ENCODE measurements at places on chromosomes 12 and 14. TPM values are rescaled to one million over a fixed set of nuclear protein-coding genes. Genes with fewer than 3 reads are reported as not detected.

DNA sequence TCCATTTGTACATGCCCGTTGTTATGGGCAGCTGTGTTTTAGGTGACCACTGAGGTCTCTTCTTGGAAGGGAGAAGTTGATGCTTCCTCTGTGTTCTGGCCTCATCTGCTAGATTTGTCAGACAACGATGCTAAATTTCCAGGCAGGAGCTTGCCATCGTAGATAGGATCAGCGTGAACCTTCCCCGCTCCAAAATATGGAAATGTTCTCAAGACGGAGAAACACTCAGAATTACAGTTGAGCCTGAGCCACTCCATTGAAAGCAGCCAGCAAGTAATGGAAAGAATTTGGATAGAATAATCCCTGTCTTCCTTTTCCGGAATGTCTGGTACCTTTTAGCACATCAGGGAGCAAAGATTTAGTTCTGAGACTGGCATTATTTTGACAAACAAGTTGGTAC, 34.8 kb downstream of the TUNAR start:
- no peak for ATAC-seq

DNA sequence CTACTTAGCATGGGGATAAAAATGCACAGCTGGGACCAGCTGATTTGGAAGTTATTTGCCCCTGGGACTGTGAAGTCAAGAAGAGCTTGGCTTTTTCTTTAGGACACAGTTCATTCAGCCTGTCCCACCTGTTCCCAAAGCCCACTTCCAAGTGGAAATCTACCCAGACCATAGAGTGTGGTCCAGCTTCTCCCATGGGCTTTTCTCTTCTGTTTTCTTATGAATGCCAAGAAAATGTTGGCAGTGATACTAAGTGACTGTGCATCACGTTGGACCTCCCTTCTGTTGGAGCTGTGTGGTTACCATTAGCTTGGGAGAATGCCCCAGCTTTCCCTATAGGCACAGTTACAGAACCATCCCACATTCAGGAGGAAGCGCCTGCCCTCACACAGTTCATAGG, 89.4 kb downstream of the NT5DC3 start:
- no peak for ATAC-seq

- no peak for ATAC-seq
Observed at GRCh38 chr14:71103662-71104484, 196.6 kb downstream of the PCNX1 start.

- no peak for ATAC-seq
Observed at GRCh38 chr14:91067186-91067585, 6.7 kb upstream of the RPS6KA5 start.

- ATAC-seq, result no peak
Observed at GRCh38 chr12:12408265-12408690, 51.4 kb downstream of the BORCS5 start.

GRCh38 chr12:68106160-68106559, 53.4 kb downstream of the IFNG start:
- ATAC-seq, result no peak

DNA sequence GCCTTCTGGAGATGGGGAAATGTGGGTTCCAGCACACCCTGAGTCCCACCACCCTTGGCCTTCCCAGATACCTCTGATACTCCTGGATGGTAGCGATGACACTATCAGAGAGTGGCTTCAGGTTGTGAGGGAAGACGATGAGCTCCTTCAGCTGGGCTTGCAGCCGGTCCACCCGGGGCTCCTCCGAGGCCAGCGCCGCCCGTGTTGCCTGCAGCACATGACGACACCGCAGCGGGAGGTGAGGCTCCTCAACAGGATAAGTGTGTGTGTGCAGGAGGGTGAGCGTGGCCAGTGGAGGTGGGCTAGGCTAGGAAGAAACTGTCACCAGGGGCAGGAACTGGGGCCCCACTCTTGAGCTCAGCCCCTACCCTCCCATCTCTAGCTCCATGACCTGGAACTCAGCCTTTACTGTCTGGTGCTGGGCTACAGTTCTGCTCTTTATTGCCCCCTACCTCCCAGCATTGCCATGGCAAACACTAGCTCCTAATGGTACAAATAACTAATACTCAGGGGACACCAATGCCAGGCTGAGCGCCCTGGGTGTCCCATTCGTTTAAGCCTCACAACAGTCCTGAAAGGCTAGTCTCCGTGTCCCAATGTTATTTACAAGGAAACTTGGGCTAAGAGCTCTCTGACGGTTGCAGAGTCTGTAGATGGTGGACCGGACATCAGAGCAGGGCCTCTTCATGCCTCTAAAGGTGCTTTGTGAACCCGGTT, 64.1 kb downstream of the SYNE3 start:
- no peak for ATAC-seq

Gene HIGD1C
- total RNA-seq, result not detected

DNA sequence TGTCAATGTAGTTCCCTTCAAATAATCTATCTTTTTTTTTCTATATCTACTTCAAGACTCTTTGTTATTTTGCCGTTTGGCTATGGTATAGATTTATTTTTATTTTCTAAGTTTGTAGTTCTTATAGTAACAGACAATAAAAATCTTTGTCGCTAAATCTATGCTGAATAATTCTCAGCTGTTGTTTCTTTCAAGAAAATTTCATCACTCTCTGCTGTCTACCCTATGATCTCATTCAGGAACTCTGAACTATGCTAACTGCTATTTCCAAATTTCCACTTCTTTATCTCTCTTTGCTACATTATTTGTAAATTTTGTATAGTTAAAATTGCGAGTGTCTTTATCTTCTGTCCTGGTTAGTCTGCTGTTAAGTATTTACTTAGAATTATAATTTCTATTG, 353.6 kb downstream of the LRFN5 start:
- ATAC-seq, result no peak

DNA sequence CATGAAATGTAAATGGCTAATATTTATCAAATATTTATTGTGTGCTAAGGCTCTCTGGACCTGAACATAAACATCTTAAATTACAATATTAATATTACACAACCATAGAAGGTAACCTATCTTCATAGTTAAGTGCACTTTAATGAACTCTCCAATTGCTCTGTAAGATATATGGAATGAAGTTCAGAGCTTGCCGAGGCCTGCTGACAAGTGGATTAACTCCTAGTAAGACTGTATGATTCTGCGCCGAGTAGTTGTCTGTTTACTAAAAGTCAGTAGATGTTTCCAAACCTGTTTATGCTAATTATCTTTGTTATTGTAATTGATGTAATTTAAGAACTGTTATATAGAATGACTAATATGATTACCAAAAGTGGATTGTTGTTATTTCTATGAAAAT, 77.2 kb downstream of the PTPRR start:
- no peak for ATAC-seq

- ATAC-seq, result no peak
Observed at GRCh38 chr12:117854339-117855012, 114.3 kb downstream of the KSR2 start.

DNA sequence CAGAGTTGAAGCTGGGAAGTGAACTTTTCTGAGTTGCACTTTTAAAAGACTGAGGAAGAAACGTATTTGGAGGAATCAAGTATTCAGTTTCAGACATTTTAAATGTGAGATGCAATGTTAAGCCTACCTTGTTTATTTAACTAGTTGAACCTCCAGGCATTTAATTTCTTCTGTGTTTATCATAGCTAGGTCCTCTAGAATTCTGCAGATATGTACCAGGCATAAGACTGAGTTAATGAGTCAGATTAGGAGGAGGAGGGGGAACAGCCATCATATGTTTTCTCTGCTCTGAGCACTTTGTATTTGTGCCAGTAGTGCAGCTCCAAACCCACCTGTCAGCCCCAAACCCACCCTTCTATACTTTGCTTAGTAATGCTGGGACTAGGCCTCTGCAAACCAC, 16.4 kb upstream of the SAMD4A start:
- ATAC-seq, result no peak

- ATAC-seq, result no peak
Observed at GRCh38 chr14:91862417-91862816, 4.9 kb downstream of the TC2N start.

Gene LALBA
- not detected for total RNA-seq

- ATAC-seq, result no peak
Observed at GRCh38 chr14:30767624-30768023, 106.7 kb upstream of the COCH start.

Gene RESF1
- 48.9 TPM for total RNA-seq

Gene SLC17A8
- total RNA-seq, result not detected

- ATAC-seq, result peak; percentile 22
Observed at GRCh38 chr12:121515615-121516014, 65.2 kb downstream of the KDM2B start.

GRCh38 chr12:123171967-123172366, 21.1 kb upstream of the PITPNM2 start:
- no peak for ATAC-seq

GRCh38 chr12:58463051-58463450, 457.3 kb downstream of the LRIG3 start:
- ATAC-seq, result no peak

Gene TAPBPL
- 11.6 TPM for total RNA-seq

Gene TSPAN11
- total RNA-seq, result 7.0 TPM

DNA sequence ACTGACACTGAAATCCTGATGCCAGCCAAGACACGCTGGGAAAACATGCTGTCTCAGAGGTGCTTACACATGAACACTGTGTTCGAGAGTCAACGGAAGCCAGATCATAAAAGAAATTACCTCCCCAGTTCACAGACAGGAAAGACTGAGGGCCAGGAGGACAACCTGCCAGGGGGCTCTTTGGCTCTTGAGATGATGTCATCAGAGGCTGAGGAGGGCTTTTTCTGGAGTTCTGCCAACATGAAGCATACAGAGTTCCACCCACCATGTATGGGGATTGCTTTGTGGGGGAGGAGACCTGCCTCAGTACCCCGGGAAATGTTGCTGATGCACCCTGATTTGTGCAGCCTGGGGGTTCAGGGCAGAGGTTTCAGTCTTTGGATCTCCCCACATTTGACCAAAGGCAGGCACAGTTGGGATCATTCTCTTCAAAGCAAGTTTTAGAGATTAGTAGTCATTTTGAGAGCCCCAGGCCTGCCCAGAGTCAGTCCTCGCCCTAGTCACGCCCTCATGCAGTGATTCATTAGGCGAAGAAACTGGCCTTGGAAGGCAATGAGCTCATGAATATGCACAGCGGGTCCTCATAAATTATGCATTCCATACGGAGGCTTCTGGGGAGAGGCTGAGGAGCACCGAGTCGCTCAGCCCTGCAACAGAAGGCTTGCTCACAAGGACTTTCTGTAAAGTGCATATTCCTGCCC, 34.9 kb upstream of the EML1 start:
- ATAC-seq, result no peak

DNA sequence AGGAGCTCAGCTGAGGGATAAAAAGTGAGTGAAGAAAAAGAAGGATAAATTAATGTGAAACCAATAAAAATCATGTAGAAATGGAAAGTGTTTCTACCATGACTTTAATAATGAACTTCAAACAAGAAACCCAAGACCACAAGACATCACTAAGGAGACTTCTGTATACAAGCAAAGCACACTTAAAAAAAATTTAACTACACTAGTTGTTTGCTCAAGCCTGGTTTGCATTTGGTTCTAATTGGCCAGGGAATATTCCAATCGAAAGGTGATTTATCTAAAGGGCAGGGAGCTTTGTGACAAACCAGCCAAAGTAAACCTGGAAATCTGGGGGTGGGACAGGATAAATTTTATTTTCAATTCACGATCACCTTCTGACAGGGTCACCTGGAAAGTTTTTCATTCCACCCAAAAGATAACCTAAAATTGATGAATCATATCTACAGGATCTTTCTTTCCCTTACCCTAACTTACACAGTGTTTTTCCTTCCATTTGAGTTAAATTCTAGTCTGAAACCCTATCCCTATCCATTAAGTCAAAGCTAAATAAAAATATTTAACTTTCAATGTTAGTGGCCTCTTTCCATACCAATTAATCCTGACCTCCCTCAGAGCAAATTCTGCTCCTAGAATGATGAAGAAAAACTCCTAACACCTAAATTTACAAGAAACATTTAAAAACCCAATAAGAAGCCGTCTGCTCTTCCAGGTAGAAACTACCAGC, 2.6 kb downstream of the EGLN3 start:
- ATAC-seq, result no peak

DNA sequence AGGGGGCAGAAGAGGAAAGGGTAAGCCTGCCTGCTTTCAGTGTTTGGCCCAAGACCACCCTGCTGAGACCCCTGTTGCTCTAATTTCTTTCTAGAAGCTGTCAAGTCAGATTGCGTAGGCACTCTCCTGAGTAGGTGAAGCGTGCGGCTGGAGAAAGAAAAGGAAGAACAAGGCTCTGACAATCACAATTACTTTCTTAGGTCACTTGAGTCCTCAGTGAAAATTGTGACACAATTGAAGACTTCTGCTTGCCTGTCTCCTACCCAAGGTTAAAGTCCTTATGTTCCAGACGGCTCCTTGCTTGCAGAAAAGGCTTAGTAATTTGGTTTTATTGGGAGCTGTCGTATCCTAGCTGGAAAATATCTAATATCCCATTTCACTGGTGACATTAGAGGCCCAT, 721 bp upstream of the CTSG start:
- ATAC-seq, result no peak

- ATAC-seq, result peak; percentile 1
Observed at GRCh38 chr12:49059299-49060171, 1.1 kb downstream of the KMT2D start.

GRCh38 chr14:98908050-98908449, 363.9 kb downstream of the BCL11B start:
- ATAC-seq, result no peak

DNA sequence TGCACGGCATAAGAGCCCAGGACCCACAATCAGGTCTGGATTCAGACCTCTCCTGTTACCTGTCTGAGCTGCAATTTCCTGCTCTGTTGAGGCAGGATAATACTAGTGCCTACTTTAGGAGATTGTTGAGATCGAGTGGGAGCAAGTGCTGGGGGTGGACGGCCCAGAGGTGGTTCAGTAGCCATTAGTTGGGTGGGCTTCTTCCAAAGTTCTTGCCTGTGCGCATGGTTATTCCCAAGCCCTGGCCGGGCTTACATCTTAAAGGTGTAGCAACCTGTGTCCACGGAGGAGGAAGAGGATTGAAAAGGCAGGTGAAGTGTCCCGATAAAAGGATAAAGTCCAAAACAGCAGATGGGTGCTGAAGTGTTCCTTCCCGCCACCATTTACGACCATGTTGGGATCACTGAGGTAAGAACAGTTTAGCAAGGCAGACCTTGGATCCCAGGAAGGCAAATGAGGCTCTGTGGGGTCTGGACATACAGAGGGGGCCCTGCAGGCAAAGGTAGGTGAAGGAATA, 33.8 kb downstream of the ACACB start:
- ATAC-seq, result no peak

Gene KCNC2
- total RNA-seq, result 0.12 TPM

Gene FBXW8
- total RNA-seq, result 17.9 TPM

Gene CLEC2A
- total RNA-seq, result not detected

Gene PRH2
- total RNA-seq, result not detected

GRCh38 chr12:28711421-28711820, 437.7 kb upstream of the FAR2 start:
- no peak for ATAC-seq

Gene ING4
- 46.9 TPM for total RNA-seq

GRCh38 chr14:33359288-33359881, 420.7 kb downstream of the NPAS3 start:
- ATAC-seq, result no peak

Gene APPL2
- total RNA-seq, result 17.0 TPM

Gene IL31
- not detected for total RNA-seq
